Uterus (tissue), 4 donors: ENCODE measurements at places on chromosomes 2 and 18. TPM values are rescaled to one million over a fixed set of nuclear protein-coding genes. Genes with fewer than 3 reads are reported as not detected.

Gene MERTK
- total RNA-seq: 18.9 TPM

Gene ORMDL1
- 69.1 TPM for total RNA-seq

Gene ARHGEF4
- total RNA-seq: 26.2 TPM

DNA sequence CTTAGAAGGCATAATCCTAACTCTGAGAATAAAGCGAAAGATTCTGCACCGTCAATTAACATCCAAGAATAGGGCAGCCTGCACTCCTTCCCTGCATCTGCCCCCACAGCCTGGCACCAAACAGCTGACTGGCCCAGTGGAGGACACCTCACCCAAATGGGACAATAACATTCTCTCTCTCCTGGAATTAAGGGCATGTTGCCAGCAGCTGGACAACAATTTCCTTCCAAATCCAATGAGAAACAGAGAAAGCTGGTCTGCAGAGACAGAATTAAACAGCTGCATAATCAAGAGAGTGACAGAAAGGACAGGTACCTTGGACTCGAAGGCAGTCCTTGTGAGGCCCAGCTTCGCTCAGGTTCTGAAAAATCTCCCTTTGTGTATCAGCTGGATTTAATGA lies 15.0 kb downstream of the COX7A2L start:
- no peaks in the 10 kb centered on the region for H3K27me3 ChIP-seq
- H3K4me1 ChIP-seq: peaks cover 8% of the 10 kb centered on the region
- no peaks in the 10 kb centered on the region for H3K36me3 ChIP-seq
- no peak overlapping the region for H3K27ac ChIP-seq
- no peak overlapping the region for H3K4me3 ChIP-seq

GRCh38 chr2:70766357-70767078 lies 1.5 kb downstream of the ADD2 start:
- DNase-seq: no peak
- peaks cover 13% of the 10 kb centered on the region for H3K4me1 ChIP-seq
- no peaks in the 10 kb centered on the region for H3K27me3 ChIP-seq
- H3K4me3 ChIP-seq: no peak overlapping the region

DNA sequence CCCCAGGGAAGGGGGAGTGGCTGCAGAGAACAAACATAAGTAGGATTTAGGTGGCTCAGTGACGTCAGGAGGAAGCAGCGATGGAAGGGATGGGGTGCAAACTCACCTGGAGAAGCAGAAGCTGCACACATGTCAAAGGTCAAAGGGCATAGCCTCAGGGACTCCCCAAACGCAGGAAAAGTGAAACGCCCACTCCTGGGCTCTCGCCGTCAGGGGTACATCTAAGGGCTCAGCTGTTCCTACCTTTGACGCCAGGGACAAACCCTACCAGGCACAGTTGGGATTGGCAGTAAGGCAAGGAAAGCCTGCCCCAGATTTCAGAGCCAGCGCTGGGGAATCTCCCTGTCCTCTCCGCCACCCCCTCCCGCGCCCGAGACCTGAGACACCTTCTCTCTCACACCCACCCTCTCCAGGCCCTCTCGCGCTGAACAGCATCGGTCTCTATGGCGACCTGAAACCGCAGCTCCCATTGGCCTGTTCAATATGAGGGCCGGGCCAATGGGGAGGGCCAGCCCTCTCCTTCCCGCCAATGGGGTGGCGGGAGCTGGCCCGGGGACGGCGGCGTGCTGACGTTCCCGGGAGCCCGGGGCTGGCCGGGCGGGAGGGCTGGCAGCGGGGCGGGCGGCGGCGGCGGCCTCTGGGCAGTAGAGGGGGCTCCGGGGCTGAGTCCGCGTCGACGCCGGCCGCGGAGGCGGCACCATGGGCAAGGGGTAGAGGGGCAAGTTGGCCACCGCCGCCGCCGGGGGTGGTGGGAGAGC lies at the start of the genes CCDC148 and PKP4:
Gene CCDC148 (minus strand): TSS at position 445 of the 758 bp plus-strand sequence. CDS start 314 bp downstream, at position 131.
Gene PKP4 (plus strand): TSS at position 644 of the 758 bp plus-strand sequence. CDS start 76,233 bp downstream, outside the sequence.
- H3K27ac ChIP-seq: peak within 1 kb of the TSS; percentile 90
- no peaks in the 10 kb centered on the region for H3K27me3 ChIP-seq
- DNase-seq: peak; percentile 88
- H3K36me3 ChIP-seq: no peaks in the 10 kb centered on the region
- H3K4me3 ChIP-seq: peak within 1 kb of the TSS; percentile 57

- no peaks in the 10 kb centered on the region for H3K36me3 ChIP-seq
- H3K27me3 ChIP-seq: peaks cover 15% of the 10 kb centered on the region
- no peak for DNase-seq
- H3K4me1 ChIP-seq: no peaks in the 10 kb centered on the region
- no peak overlapping the region for H3K4me3 ChIP-seq
- H3K27ac ChIP-seq: no peak overlapping the region
These were observed 6.6 kb upstream of the TNFRSF11A start for GRCh38 chr18:62318228-62319180.

DNA sequence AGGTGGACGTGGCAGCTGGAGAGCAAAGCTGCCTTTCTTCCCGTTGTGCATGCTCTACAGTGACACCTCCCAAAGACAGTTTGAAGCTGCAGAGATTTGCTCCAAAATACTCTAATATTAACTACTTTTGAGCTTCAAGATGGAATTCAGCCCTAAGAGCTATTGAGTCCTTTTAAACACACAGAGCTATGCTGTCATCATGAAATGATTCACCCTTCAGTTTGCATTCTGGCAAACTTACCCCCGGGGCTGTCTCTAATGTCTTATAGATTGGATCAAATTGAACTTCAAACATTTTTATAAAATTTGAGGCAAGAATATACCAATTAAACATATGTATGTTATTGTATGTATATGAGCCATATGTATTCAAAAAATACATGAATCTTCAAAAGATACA lies 110.7 kb upstream of the EFEMP1 start:
- no peak overlapping the region for H3K27ac ChIP-seq
- H3K36me3 ChIP-seq: no peaks in the 10 kb centered on the region
- DNase-seq: no peak

DNA sequence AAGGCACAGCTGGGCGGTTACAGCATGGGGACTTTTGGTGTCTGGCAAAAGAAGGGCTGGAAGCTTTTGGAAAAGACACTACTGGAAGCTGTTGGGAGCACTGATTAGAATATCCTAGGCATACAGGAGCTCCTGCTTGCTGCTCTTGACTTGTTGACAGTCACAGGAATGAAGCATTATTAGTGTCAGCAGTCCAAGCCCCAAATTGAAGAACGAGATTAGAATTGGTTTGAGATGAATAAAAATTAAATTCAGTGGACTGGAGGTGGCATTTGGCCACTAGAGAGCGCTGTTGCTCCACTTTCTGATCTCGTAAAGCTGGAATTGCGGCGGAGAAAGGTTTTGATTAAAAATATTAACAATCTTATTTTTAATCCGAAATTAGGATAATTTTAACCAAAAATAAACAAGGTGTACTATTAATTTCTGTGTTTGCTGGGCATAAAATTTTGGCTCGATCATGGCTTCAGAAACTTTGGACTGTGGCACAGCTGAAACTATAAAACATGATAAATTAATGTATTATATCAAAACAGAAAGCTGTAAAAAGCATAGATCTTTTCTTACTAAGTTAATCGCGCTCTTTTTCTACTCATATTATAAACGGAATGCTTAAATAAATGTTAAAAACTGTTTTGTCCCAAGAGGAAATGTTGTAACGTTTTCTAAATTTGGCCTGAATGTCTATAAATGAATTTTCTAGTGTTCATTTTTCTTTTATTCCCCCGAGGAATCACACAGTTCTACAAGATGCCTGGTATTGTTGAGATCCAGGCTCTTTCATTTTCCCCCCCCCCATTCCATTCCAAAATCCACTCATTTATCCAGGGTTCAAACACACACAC lies 2.4 kb upstream of the HOXD8 start:
- no peaks in the 10 kb centered on the region for H3K27me3 ChIP-seq
- no peaks in the 10 kb centered on the region for H3K36me3 ChIP-seq
- H3K4me3 ChIP-seq: peak overlapping the region; percentile 16
- H3K27ac ChIP-seq: peak overlapping the region; percentile 99
- no peaks in the 10 kb centered on the region for H3K4me1 ChIP-seq

GRCh38 chr2:422676-423435 lies 135.0 kb upstream of the ALKAL2 start:
- no peak for DNase-seq
- no peak overlapping the region for H3K27ac ChIP-seq
- H3K27me3 ChIP-seq: no peaks in the 10 kb centered on the region

- H3K27ac ChIP-seq: no peak overlapping the region
- H3K4me3 ChIP-seq: no peak overlapping the region
- no peaks in the 10 kb centered on the region for H3K4me1 ChIP-seq
- no peaks in the 10 kb centered on the region for H3K36me3 ChIP-seq
These were observed 117.9 kb upstream of the ODC1 start for GRCh38 chr2:10566018-10566417.

DNA sequence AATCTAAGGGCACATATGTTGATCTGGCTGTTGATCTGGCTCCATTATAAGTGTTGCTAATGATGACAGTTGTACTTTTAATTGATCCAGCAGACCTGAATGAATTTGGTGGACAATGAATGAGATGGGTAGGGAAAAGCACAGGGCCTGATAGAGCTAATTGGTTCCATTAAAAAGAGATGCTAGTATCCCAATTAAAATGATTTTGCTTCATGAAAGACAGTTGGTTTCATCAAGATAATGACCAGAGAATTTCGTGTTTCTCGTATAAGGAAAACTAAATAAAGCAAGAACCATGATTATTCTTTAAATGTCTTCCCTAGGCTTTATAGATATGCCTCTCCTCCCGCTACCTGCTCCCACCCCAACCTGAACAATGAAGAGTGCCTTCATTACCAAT lies 108.6 kb upstream of the LRRTM1 start:
- DNase-seq: no peak
- H3K36me3 ChIP-seq: no peaks in the 10 kb centered on the region
- H3K4me1 ChIP-seq: no peaks in the 10 kb centered on the region
- H3K27ac ChIP-seq: no peak overlapping the region
- H3K27me3 ChIP-seq: no peaks in the 10 kb centered on the region

GRCh38 chr2:20326163-20326780 lies 24.4 kb downstream of the PUM2 start:
- no peaks in the 10 kb centered on the region for H3K27me3 ChIP-seq
- DNase-seq: peak; percentile 42
- H3K4me3 ChIP-seq: no peak overlapping the region
- no peaks in the 10 kb centered on the region for H3K36me3 ChIP-seq
- H3K4me1 ChIP-seq: no peaks in the 10 kb centered on the region

DNA sequence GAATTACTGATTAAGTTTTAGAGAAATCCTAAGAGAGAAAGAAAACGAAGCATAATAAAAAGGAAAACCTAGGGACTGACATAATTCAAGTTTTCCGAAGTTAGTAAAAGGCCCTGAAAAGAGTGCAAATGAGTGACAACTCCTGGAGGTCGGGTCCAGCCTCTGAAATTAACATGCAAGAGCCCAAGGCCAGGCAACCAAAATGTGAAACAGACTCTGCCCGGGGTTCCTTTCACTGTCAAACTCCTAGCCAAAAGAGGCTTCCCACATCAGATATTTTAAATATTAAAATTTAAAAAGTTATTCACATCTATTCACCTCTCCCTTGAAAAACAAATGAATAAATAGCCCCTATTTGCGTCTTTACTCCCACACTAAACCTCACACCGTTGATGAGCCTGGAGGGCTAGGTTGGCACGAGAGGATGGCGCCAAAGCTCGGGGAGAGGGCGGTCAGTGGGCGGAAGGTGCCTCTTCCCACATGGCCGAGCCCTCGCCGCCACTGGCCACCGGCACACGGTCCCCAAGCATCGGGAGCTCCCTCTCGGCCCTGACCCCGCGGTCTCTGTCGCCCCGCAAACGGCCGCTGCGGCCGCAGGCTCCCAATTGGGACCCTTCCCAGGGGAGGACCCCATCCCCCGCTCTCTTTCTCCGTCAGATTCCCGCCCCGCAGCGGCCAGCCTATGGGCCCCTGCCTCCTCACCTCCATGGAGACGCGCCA lies 630 bp downstream of the PPM1G start:
- H3K4me1 ChIP-seq: peaks cover 9% of the 10 kb centered on the region
- H3K4me3 ChIP-seq: peak overlapping the region; percentile 86
- H3K27ac ChIP-seq: peak overlapping the region; percentile 83
- no peak for DNase-seq
- H3K27me3 ChIP-seq: no peaks in the 10 kb centered on the region

- no peaks in the 10 kb centered on the region for H3K4me1 ChIP-seq
- no peak overlapping the region for H3K4me3 ChIP-seq
- no peak overlapping the region for H3K27ac ChIP-seq
- no peak for DNase-seq
- no peaks in the 10 kb centered on the region for H3K36me3 ChIP-seq
These were observed 3.3 kb upstream of the OSBPL6 start for GRCh38 chr2:178191004-178191508.

DNA sequence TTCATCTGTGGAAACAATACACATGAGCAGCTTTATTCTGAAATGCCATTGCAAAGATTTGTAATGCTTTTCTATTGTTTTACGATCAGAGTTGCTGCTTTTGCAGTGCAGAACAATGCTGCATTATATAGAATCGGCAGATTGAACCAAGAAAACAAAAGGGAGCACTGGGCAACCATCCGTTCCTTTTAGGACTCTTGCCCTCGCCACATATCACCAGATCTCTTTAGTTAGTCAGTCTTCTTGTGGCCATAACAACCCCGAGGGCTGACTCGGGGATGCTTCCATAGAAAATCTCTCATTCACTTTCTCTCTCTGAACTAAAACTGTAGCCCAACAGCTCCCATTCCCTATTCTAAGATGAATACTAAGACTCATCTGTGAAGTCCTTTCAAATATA lies 340.4 kb downstream of the NRXN1 start:
- H3K27me3 ChIP-seq: no peaks in the 10 kb centered on the region
- DNase-seq: no peak
- no peaks in the 10 kb centered on the region for H3K36me3 ChIP-seq
- no peaks in the 10 kb centered on the region for H3K4me1 ChIP-seq
- no peak overlapping the region for H3K4me3 ChIP-seq

DNA sequence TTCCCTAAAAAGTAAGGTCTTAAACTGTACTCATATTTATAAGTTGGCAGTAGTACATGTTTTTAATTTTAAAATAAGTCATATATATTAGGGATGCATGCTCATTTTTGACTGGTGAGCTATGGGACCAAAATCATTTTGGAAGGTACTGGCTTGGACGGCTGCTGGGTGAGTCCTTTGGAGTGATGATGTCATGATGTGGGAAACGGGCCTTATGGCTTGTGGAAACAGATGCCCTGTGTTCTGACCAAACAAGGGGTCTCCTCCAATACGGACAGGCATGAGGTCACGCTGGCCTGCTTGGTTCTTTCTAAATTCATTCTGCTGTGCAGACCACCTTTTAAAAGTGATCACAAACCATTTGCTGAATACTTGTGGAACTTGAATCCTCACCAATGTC lies 109.2 kb upstream of the MGAT5 start:
- H3K27ac ChIP-seq: no peak overlapping the region
- no peaks in the 10 kb centered on the region for H3K4me1 ChIP-seq
- H3K36me3 ChIP-seq: no peaks in the 10 kb centered on the region
- H3K27me3 ChIP-seq: no peaks in the 10 kb centered on the region
- no peak overlapping the region for H3K4me3 ChIP-seq
